ENCODE measurements at places on chromosomes 5 and 9.

DNA sequence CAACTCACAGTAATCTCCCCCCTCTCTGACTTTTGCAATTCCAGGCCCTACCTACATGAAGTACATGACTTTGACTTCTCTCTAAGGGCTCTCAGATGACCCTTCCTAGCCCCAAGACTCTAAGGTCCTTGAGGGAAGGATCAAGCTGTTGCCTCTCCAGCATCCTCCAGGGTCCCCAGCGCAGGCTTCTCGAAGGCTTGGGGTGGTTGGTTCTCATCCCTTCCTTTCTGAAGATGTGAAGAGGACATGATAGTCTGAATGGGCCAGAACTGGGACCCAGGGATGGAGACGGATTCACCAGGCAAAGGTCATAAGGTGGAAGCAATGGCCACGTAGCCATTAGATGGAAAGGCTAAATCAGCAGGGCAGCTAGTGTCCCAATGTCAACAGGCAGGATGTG, 86.8 kb downstream of the NRG2 start:
- DNase-seq = no peak

GRCh38 chr9:95497772-95498171, 19.0 kb downstream of the PTCH1 start:
- no peak for DNase-seq

GRCh38 chr5:78002690-78003089, 226.6 kb upstream of the TBCA start:
- DNase-seq = no peak

DNA sequence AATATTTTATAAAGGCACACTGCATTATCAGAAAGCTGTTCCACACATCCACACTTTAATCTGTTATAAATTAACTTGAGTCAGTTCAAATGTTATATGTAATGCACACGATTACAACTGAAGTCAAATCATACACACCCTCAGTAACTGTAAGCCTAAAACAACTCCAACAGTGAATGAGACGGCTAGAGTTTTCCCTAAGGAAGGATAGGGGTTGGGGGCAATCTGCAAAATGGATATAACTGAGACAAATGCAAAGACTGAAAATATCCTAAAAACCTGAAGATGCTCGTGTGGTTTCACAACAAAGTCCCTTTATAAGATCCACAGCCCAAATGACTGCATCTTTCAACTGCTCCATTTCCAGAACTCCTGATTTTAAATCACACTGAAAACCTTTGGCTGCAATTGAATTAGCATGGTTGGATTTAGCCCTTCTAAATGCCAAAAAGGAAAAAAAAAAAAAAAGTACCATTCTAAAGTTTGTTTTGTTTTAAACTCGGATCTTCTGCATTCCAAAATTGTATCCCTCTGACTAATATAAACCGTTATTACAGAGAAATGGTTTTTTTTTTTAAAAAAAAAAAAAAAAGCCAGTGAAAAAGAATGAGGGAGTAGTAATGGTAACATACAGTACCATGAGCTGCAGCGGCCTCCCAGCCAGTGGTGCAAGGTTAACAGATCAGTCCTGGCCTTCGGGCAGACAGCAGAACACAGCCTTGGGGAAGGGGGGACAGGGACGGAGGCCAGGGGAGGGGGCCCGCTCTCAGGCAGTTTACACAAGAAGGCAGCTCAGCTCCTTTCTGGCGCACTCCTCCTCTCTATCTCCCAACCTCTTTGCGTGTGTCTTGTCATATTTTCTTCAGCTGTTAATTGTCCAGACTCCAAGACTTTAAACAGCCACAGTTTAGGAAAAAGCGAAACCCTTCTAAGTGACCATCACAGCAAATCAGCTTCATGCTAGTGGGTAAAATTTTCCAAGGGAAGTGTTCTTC, 166.1 kb downstream of the BNC2 start:
- DNase-seq = no peak

- DNase-seq = no peak
Observed at GRCh38 chr5:53983568-53984460, 326.6 kb downstream of the ARL15 start.

GRCh38 chr9:121675969-121676822, 24.8 kb downstream of the DAB2IP start:
- no peak for DNase-seq
